ENCODE measurements at places on chromosomes 12 and 14.

DNA sequence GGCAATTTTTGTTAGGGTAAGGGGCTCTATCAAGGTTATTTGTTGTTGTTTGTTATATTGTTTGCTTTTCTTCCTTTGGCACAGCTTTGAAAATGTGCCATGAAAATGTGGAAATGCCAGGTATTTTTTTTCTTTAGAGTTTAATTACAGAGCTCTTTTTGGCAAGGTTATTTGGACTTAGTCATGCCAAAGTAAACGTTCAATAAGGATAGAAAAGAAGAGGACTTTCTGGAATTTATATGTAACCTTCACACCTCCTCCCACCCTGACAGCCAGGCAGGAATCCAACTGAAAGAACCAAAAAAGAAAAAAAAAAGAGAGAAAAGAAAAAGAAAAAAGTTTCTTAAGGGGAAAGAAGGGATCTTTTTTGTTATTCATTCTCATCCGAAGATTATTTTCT, 217.8 kb downstream of the KITLG start:
- DNase-seq = no peak

- no peak for DNase-seq
Observed at GRCh38 chr12:68480526-68480925, 130.2 kb upstream of the RAP1B start.

DNA sequence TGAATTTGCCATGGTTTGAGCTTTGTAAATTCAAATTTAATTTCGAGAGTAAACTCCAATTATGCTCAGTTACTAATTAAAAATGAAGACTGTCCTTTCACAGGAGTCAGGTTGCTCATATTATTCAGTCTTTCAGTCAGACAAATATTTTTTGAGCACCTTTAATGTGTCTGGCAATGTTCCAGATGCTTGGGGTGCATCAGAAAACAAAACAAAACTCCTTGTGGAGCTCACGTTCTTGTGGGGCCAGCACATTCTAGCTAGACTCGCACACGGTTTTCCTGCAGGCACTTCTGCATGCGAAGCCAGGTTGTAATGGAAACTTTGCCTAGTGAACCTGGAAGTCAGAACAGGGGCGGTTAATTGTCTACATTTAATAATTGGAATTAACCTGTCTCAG, 64.0 kb upstream of the ATF1 start:
- DNase-seq = no peak

DNA sequence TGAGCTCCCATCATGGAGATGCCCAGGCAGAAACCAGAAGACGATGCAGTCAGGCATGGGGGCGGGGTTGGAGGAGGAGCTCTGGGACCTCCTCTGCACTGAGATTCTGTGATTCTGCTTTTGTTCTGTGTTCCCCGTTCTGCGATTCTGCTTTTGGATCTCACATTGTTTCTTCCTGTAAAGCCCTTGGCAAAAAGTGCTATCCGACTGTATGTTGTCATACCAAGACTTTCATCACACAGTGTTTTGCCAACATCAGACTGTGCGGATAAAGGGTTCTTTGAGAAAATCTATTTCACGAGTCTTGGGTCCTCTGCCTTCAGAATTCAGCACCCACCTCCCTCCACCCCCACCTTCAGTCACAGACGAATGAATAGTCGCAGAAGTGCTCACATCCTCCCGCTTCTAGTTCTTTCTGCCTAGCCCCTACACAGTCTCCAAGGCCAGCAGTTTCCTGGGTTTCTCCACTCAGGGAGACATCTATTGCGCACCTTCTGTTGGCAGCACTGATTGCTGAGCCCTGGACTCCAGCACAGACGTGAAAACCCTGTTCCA, 24.7 kb upstream of the PWP1 start:
- no peak for DNase-seq

DNA sequence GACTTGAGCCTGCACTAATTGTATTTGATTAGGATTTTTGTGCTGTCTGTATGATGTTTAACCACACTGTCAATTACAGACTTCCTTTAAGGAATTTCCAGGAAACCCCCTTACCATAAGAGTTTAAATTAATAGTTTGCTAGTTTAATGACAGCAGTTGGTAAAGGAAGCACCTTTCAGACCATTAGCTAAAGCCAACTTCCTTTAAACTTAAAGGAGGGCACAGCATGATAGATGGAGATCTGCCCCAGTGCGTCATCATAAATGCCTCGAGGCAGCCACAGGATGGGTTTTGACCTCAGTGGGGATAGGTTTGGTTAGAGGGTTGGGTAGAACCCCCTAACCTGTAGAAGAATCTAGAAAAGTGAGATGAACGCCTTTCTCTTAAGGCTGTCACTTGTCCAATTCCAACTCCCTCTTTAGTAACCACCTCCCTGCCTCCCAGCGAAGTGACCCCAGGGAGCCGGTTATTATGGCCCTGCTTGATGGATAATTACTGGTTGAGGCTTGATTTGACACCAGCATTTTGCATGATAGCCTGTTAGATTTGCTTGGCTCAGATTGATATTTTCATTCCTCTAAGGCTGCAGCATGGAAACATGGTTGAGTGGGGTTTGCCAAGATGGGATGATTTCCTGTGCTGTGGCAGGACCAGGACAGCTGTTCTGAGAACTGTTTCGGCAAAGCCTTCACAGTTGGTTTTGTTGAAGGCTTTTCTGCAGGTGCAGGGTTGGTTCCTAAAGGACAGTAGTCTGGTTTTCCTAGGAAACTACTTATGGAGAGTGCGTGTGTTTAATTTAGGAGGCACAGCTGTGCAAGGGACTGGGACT, 62.7 kb downstream of the CHST11 start:
- DNase-seq = peak; percentile 34

- DNase-seq = no peak
Observed at GRCh38 chr12:115149685-115150378, 465.9 kb upstream of the TBX3 start.

GRCh38 chr12:45619736-45620135, 109.8 kb upstream of the ARID2 start:
- no peak for DNase-seq

DNA sequence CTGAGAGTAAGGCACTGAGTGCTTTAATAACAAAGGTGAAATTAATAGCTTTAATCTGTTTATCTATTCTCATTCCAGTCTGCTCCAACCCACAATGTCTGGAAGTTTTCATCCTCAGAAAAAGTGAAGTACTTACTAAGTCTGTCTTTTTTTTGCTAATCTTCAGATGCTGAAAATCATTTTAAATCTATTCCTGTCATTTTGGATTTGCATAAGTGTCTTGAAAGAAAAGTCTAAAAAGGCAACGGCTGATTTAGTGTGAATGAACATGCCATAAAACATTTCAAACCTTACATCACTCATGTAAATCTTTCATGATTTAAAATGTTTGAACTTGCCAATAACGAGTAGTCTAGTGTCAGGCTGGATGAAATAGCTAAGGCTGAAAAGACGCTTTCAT, 685.6 kb downstream of the RPS29 start:
- DNase-seq = no peak

DNA sequence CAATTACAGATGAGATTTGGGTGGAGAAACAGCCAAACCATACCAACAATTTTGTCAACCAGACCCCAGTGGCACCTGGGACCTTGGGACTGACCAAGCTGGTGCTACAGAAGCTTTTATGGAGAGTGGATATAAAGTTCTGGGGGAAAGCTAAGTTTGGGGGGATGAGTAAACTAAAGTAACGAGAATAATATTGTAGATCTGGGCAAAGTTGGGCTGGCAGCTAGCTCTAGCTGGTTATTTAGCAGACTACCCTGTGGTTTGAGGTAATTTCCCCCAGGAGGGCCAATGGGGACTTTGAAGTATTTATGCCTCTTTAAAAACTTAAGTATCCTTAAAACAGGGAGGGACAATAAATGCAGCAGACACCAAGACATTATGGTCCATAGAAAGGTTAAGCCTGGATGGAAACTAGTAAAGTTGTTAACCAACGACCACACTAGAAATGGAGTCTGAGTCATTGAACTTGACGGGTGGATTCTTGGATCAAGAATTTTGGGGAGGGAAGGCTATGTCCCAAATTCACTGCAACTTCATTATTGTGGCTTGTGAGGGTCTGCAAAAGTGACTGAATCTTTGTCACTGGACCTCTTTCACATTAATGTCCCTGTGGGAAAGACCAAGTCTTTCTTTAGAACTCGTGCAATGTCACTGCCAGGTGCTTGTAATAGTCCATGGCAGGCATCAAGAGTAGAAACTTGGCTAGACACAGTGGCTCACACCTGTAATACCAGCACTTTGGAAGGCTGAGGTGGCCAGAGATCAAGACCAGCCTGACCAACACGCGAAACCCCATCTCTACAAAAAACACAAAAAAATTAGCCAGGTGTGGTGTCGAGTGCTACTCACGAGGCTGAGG, 48.5 kb upstream of the OR5AU1 start:
- no peak for DNase-seq

DNA sequence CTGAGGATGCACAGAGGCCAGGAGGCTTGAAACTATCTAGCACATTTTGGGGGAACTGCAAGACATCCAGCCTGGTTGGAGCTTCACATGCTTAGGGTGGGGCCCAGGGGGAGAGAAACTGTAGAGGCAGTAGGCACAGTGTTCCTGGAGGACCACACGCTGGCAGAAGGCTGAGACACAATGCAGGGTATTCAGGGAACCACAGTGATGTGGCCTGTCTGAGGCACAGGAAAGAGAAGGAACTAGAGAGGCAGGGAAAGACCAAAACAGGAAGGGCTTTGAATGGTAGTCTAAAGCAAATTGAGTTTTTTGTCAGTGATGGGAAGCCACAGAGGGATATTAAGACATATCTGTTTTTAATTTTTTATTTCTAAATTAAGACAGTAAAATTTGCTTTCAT, 100.2 kb upstream of the PRICKLE1 start:
- DNase-seq = no peak

DNA sequence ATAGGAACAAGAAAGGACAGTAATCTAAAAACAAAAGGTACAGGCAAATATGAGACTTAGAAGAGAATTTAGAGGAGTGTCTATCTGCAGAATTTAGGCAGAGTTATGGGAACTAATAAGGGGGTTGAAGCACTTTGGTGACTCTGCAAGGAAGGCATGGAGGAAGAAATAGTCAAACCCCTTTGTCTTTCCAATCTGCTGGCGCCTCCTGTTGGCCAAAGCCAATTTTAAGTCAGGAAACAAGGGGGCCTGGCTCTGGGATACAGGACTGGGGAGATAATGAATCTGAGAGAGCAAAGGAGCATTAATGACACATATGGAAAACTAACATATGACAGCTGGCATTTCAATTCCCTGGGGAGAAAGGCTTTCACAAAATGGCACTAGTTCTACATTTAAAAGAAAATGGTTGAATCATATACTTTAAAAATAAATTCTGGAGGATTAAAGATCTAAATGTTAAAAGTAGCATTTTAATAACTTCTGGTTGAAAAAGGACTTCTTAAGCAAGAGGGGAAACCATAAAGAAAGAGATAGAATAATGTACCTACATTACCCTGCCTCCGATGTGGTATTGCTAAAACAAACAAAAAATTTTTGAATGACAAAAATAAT, 48.5 kb upstream of the CSRP2 start:
- DNase-seq = no peak

GRCh38 chr12:65670775-65671174, 153.5 kb upstream of the HMGA2 start:
- DNase-seq = no peak

All from activated gamma-delta T cell treated with anti-CD3 and anti-CD28 coated beads, Interleukin-2, amount 50 U/mL, for 16 hours (primary cell).